ENCODE measurements at places on chromosomes 12 and 14.
A peak's percentile ranks its signal among the peaks of the same experiment; 100 is the strongest.

DNA sequence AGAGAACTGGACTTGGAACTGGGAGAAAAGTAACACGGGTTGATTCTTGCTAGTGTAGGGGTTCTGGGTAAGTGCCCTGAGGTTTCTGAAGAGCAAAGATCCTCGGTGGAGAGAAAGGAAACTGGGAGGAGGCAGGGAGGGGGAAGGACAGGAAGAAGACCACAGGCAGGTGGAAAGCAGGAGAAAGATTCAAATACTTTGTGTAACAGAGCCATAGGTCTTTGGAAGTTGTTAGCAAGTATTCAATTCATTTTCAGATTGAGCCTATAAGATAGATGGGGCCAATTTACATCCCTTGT is 1.3 kb downstream of the PNP start:
- DNase-seq: no peak

DNA sequence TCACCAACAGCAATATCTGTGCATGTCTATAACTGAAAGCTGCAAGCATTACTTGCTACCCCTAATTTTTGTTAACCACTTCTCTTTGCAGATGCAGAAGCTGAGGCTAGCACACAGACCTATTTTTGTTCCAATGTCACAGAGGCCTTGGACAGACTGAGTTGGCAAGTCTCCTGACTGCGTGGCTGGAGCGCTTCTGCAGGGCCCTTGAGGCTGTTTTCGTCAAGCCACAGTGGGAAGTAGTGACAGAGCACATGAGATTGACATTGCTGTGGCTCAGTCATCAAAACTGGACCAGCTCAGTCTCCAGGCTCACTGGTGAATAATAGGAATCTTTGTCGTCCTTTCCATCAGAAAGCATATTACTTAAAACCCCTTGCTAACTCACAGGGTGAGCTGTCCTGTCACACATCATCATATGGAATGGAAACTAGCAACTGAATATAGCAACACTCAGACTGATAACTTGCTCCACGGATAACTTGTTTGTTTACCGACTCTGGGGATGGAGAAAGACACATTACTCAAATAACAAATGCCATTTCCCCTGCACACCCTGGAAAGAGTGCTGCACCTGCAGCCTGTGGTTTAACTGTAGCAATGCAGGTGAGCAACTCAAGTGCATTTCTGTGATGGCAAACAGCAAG is 43.6 kb upstream of the DDX11 start:
- DNase-seq: no peak

GRCh38 chr14:53126731-53127130 is 26.4 kb downstream of the DDHD1 start:
- no peak for DNase-seq

DNA sequence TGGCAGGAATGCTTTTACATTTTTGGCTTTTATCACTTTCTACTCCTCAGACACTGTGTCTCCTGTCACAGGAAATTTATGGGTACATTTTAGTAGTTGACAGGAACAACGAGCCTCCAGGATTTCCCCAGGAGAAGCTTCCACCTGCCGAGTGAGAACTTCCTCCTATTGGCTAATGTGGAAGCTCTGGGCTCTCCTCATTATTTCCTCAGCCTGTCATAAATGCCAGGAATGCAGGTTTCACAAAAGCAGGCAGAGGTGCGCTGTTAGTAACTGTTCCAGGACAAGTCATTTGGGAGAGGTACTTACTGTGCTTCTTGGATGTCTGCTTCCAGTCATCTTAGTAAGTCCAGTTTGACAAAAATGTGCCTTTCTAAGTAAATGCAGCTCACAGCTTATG is 19.1 kb upstream of the DCP1B start:
- DNase-seq: no peak

- DNase-seq: no peak
Observed at GRCh38 chr12:116210762-116211161, 66.7 kb downstream of the MED13L start.

GRCh38 chr12:94839347-94839746 is 164.2 kb downstream of the NDUFA12 start:
- no peak for DNase-seq

DNA sequence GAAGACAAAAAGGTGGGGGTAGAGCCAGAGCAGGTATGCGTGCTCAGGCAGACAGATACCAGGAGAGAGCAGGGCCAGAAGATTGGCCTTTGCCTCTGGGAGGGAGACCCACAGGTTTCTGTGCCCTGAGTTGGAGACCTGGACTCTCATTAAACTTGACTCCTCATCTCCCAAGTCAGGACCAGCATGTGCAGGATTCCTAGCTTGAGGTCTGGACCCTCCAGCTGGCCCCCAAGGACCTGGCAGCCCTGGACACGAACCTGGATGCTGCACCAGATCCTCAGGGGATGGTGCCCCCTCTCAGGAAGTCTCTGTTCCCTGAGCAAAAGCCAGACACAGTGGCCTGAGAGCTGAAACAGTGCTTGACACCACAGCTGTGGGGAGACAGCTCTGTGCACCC is 10.5 kb upstream of the KRT73 start:
- no peak for DNase-seq

- no peak for DNase-seq
Observed at GRCh38 chr14:90510159-90510558, 113.3 kb downstream of the CALM1 start.

DNA sequence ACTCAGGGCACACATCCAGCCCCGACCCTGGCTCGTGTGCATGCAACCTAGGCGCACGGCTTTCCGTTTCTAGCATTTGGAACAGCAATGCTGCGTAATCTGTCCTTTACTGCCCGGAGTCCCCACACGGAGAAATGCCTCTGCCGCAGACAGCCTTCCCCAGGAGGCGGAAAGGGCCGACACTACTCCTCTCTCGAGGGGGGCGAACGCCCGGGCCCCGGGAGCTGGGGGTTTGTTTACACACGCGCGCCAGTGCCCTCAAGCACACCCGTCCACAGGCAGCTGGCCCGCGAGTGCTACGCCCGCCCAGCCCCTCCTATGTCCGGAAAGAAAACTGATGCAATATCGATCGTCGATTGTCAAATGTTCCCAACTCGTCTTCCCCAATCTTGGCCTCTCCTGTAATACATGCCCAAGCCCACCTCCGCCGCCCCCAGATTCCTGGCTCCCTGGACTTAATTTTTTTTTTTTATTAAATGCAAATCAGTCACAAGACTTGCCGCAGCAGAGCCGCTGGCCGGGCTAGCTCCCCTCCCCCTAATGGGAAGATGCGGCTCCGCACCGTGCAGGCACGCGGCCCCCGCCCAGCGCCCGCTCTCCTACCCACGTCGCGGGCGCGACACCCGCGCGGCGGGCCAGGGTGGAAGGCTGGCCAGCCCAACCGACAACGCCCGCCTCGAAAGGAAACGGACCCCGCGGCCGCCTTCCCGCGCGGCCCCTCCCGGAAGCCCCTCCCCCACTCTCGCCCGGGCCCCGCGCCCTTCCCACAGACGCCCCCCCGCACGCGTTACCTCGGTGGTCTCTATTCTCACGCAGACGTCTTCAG is 642 bp downstream of the SLC38A2 start:
- peak; percentile 81 for DNase-seq

- no peak for DNase-seq
Observed at GRCh38 chr12:57244312-57244696, 6.7 kb downstream of the STAC3 start.

DNA sequence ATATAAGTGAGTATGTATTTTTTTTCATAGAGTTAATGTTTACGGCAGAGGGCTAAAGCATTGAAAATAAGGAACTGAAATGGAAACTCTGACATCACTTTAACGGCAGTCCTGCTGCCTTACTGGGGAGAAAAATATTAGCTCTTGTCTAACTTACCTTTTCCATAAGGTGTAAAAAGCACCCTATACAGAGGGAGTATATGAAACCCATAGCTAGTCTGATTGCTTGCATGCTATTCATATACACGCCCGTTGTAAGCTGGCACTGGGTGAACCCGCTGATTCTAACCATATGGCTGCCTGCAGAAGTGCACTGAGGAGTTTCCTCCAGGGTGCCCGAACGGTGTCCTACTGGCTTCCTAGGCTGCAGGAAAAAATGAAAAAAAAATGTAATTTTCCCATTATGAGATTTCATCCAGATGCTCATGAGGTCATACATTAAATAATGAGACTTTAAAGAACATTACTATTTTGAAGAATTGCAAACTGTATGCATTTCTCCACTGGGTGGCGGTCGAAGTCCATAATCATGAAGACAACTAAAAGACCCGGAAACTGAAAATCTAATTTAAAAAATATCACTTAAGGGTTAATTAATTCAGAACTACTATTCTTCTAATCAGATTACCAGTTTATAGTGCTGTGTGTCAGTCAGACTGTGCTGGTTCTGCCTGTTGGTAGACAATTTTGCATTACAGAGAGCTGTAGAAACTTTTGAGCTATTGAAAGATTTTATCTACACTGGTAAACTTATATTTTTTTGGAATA is 144.7 kb downstream of the ALX1 start:
- DNase-seq: no peak

- DNase-seq: peak; percentile 10
Observed at GRCh38 chr14:63857466-63858030, 4.7 kb downstream of the SYNE2 start.

DNA sequence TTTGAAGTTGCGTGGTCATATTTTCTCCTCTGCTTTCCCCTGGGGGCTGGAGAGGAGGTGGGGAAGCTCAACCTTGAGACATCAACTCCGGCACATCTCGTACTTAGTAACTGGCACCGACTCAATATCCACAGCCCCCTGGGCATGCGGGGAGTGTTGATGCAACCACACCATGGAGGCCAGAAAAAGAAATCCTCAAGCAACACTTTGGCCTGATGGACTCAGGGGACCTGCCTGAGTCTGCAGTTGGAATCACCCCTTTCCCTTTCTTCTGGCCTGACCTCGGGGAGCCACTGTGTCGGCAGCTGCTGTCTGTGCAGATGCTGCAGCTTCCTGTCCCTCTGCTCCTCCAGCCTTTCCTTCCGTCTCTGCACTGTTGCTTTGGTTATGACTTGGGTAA is 11.4 kb upstream of the AACS start:
- DNase-seq: no peak

- no peak for DNase-seq
Observed at GRCh38 chr14:71060825-71061455, 153.7 kb downstream of the PCNX1 start.

- no peak for DNase-seq
Observed at GRCh38 chr12:107662484-107662883, 23.1 kb upstream of the PWP1 start.

GRCh38 chr12:52684431-52684830 is 4.2 kb upstream of the KRT1 start:
- DNase-seq: no peak

DNA sequence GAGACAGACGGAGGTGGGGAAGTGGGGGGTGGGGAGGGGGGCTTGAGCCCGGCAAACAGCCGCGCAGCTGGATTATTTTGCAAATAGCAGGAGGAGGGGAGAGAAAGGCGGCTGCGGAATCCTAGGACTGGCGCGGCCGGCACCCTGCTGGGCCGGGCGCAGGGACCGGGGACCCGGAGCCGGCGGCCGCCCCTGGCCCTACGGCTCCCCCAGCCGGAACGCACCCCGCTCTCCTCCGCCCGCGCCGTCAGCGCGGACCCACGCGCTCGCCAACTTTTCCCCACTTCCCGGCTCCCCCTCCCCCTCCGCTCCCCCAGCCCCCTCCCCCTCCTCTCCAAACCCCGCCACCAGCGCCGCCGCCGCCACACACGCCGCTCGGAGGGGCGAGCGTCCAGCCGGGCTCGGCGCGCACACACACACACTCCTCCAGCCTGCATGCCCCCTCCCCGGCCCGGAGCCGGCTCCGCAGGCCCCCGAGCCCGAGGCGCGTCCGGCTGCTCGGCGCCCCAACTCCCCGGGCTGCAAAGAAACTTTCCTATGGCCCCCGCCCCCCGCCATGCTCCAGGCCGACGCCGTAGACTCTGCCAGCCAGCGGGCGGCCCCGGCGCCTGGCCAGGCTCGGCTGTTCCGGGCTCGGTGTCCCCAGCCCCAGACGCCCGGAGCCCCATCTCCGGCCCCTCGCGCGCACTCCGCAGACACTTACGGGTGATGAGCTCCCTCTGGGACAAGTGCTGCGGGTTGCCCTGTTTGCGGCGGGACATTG is 1.4 kb downstream of the BCL11B start:
- DNase-seq: peak; percentile 42

- no peak for DNase-seq
Observed at GRCh38 chr14:65336191-65336591, 76.3 kb upstream of the FUT8 start.

DNA sequence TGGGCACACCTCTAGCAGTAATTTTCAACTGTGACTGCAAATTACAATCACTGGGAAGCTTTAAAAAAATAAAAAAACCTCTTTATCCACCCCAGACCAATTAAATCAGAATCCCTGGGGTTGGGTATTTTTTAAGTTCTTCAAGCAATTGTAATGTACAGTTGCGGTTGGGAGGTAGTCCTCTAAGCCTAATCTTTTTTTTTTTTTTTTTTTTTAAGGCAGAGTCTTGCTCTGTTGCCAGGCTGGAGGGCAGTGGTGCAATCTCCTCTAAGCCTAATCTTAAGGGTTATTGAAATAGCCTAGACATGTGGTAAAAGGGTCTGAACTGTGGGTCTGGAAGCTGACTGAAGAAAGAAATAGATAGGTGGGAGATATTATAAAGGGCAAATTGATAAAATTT is 230.5 kb downstream of the AKAP6 start:
- DNase-seq: no peak

- no peak for DNase-seq
Observed at GRCh38 chr12:79681008-79681590, 9.7 kb downstream of the PAWR start.

GRCh38 chr12:84113666-84114065 is 798.9 kb downstream of the SLC6A15 start:
- no peak for DNase-seq

DNA sequence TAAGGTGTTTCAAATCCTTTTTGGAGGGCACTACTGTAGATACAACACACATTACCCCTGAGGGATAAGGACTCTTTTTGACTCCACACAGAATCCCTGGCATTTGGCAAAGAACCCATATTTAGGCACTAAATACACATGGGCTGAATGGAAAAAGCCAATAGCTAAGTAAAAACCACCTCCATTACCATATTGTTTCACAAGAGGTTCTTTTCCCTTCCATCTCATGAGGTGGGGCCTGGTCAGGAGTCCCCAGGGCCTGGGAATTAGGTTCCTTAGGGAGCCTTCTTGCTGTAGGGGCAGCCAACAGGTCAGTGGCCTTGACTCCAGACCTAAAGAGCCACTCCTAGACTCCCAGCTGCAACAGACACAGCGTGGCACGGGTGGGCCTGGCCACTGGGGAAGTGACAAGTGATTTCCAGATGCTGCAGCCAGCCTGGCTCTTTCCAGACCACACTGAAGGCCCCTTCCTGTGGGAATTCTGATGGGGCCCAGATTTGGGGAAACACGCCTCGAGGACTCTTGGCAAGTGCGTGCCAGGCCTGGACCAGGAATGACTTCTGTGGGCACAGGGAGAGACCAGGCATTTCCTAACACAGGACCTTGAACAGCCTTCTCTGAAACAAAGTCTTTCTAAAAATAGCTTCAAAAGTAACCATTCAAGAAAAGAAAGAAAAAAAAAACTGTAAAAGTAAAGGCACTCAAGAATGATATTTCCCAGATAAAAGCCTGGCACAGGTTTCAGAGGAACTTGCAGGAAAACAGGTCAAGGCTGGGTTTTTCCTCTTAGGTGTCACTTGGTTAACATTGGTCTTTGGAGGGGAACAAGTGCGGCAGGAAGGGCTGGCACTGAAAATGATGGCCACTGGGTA is 18.1 kb downstream of the SSH1 start:
- no peak for DNase-seq

GRCh38 chr14:92121207-92121669 is 268 bp downstream of the NDUFB1 start:
- no peak for DNase-seq

GRCh38 chr14:88941414-88941813 is 117.0 kb downstream of the TTC8 start:
- DNase-seq: no peak

Data from T-helper 1 cell (primary cell).